ENCODE measurements at places on chromosomes 4 and X.

- no peak for DNase-seq
Observed at GRCh38 chr4:168511780-168512489, 15.1 kb downstream of the PALLD start.

GRCh38 chr4:141047228-141047884 is 85.9 kb downstream of the RNF150 start:
- no peak for DNase-seq

DNA sequence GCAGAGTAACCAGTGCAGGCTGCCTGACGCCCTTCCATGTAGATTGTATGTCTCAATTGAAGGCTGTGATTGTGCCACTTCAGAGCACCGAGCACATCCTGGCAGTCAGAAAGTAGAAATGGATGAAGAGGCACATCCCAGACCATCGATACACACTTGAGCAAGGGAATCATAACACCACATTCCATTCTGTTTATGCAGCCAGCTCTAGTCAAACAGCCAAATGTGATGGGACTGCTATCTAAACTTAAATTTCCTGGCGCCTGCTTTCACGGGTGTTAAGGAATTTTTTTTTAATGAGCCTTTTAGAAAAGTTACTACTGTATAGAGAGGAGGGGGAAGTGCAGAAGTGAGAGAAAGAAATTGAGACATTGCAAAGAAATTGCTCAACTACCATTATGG is 84.4 kb downstream of the PPARGC1A start:
- DNase-seq, result no peak

GRCh38 chrX:22737541-22737940 is 262.2 kb upstream of the DDX53 start:
- no peak for DNase-seq

- DNase-seq, result no peak
Observed at GRCh38 chrX:112746812-112747595, 67.3 kb upstream of the LHFPL1 start.

DNA sequence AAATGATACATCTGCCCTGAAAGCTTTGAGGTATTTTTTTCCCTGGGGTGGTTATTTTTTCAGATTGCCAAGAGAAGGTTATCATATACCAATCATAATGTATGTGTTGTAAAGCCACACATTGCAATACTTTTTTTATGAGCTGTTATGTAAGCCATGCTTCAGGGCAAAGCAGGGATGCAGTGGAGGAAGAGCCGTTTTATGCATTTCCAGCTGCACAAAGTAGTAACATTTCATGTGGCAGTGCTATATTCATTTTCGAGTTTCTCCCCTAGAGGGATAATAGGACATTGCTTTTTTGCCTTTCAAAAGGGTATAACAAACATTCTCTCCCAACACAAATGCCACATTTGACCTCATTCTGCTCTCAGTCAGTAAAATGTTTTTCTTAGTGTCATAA is 68.5 kb downstream of the GALNT7 start:
- no peak for DNase-seq

GRCh38 chrX:134650701-134651100 is 7.6 kb downstream of the PLAC1 start:
- no peak for DNase-seq

DNA sequence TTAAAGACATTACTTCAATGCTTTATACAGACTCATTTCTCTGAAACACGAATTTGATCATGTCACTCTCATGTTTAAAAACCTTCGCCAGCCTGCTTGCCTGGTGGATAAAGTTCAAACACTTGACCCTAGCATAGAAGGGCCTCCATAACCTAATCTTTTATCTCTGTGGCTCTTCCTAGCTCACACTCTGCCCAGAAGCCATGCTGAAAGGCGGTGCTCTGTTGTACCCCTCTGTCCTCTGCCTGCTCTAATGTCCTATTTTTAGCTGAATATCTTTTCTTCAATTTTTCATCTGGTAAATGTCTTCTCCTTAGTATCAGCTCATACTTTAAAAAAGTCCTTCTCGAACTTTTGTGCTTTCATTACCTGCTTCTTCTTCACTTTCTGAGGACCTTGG is 302.6 kb upstream of the BOD1L1 start:
- no peak for DNase-seq

DNA sequence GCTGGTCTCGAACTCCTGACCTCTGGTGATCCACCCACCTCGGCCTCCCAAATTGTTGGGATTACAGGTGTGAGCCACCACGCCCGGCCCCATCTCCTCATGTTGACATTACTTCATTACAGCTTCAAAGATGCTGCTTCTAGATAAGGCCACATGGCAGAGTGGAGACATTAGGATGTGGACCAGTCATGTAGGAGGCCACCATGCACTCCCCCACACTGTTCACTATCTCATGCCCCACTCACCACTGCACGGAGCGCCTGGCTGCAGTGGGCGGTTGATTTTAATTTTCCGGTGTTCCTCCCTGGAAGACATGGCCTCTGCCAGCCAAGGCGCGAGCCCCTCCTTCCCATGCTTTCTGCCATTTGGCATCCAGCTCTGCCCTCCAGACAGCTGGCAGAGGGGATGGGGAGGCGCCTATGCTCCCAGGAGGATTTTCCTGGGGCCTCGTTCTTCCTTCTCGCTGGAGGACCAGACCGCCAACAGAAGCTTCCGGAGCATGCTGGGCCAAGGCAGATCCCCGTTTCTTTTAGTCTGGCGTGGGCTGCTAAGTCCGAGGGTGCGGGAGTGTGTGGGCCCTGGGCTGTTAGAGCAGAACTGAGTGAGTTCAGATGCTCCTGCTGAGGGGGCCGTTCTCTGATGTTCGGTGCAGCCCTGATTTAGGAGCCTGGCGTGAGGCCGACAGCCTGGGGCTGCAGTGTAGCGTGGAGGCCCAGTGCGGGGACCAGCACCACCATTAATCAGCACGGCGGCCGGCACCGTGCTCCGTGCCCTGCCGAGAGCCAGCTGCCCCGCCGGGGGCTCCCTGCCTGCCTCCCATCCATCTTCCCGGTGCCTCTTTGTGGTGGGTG is 93.1 kb downstream of the SORCS2 start:
- no peak for DNase-seq

GRCh38 chr4:169058312-169058711 is 48.3 kb upstream of the CBR4 start:
- DNase-seq, result no peak

GRCh38 chr4:53551958-53552357 is 39.3 kb downstream of the LNX1 start:
- DNase-seq, result no peak

- DNase-seq, result no peak
Observed at GRCh38 chrX:149371986-149372385, 133.1 kb downstream of the IDS start.

DNA sequence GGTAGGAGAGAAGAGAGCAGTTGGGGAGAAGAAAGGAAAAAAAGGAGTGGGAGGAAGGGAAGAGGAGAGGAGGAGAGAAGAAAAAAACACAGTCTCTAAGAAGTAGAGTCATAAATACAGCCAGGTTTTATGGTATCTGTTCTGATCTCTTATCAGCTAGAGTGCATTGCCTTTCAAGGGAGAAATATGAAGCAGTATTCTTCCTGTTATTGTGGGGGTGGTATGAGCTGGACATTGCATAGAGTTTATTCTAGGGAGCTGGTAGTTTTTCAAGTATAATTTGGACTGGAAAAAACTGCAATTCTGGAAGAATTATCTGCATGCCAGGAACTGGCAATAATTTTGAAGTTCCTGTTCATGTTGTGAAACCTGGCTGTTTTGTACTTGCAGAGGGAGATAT is 54.9 kb upstream of the TAB3 start:
- no peak for DNase-seq

- no peak for DNase-seq
Observed at GRCh38 chrX:136710325-136710951, 62.5 kb downstream of the CD40LG start.

GRCh38 chr4:163624727-163625126 is 130.2 kb downstream of the TMA16 start:
- DNase-seq, result no peak

DNA sequence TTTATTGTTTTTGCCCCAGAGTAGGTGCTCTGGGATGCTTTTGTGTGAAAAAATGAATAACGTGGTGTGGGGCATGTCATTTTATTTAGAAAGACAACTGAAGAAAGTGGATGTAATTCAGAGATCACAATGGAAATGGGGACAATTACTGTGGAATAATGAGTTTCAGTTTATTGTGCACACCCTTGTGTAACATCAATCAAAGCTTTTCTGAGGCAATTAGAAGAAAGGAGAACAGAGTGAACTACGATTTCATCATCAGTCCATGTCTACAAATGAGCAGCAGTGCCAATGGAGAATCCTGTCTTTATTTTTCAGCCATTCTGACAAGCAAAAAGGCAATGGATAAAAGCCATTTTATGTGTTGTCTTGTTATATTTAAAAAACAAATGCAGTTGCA is 339.2 kb downstream of the TMA16 start:
- DNase-seq, result no peak

- no peak for DNase-seq
Observed at GRCh38 chr4:159292137-159292896, 189.4 kb downstream of the RAPGEF2 start.

GRCh38 chr4:137310166-137310565 is 222.1 kb downstream of the PCDH18 start:
- DNase-seq, result no peak

GRCh38 chrX:140249088-140249487 is 255.8 kb downstream of the SOX3 start:
- DNase-seq, result no peak

- DNase-seq, result no peak
Observed at GRCh38 chrX:73930300-73930699, 367.3 kb downstream of the CHIC1 start.

GRCh38 chrX:68433155-68433980 is at the start of gene OPHN1:
OPHN1 (minus strand) TSS chrX:68433495; CDS start chrX:68433020, 475 bp downstream.
- peak; percentile 9 for DNase-seq

DNA sequence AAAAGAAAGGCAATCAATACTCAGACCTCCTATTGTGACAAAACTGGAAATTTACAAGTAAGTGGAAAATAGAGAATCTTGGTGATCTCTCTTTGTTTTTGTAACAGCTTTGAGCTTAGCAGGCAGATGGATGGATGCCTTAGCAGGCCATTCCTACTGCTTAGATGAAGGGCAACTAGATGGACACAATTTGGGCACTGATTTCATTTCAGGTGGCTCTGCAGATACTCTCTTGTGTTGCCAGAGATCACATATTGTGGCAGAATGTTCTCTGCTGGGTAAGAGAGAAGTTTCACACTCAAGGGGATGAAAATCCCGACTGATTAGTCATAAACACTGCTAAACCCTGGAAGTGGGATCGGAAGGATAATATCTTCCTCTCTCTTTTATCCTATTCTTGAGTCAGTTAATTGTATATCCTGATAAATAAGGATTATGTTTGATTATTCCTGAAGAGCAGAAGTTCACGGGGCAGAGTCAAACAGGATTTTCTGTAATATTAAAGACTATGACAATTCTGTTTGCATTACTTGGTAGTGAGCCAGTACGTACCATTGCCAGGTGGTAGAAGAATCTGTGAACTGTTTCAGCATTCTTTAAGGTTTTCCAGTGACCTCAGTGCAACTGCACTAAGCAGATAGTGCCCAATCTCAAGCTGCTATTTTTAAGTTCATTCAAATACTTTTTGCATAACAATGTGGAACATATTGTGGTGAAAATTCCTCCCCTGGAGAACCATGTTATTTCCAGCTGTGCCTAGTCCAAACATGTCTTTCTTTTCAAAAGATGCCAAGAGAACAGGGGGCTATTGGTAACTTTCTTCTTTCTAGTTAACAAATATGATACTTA is 974.3 kb downstream of the FSTL5 start:
- DNase-seq, result no peak

GRCh38 chr4:172683021-172683420 is 485.6 kb upstream of the GALNT7 start:
- no peak for DNase-seq

- no peak for DNase-seq
Observed at GRCh38 chrX:28719620-28720019, 132.4 kb downstream of the IL1RAPL1 start.

GRCh38 chrX:149312988-149313387 is 192.1 kb downstream of the IDS start:
- DNase-seq, result no peak

DNA sequence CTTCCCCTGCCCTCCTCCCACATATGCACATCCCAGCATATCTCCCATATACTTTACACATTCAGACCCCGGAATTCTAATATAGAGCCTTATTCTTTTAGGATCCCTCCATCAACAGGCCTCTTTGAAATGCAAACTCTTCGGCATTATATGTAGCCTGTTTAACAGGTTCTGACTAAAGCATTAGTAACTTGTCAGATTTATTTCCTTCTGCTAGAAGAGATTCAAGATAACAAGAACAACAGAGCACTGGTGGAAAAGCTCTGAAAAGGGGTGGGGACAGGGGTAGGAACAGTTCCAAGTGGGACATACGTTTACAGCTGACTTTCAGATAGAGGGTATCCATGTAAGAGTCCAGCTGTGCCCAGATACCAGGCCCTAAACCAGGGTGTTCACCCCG is 31.7 kb upstream of the PRPS1 start:
- no peak for DNase-seq

All from GOT3 (cell line).